ENCODE measurements at places on chromosomes 6 and 20. TPM values are rescaled to one million over a fixed set of nuclear protein-coding genes. Genes with fewer than 3 reads are reported as not detected.

- no peak for DNase-seq
- H3K27me3 ChIP-seq, result no peaks in the 10 kb centered on the region
- H3K36me3 ChIP-seq, result no peaks in the 10 kb centered on the region
- H3K27ac ChIP-seq, result no peak overlapping the region
- no peaks in the 10 kb centered on the region for H3K4me1 ChIP-seq
These were observed 251.6 kb downstream of the PHF3 start for GRCh38 chr6:63887002-63887751.

DNA sequence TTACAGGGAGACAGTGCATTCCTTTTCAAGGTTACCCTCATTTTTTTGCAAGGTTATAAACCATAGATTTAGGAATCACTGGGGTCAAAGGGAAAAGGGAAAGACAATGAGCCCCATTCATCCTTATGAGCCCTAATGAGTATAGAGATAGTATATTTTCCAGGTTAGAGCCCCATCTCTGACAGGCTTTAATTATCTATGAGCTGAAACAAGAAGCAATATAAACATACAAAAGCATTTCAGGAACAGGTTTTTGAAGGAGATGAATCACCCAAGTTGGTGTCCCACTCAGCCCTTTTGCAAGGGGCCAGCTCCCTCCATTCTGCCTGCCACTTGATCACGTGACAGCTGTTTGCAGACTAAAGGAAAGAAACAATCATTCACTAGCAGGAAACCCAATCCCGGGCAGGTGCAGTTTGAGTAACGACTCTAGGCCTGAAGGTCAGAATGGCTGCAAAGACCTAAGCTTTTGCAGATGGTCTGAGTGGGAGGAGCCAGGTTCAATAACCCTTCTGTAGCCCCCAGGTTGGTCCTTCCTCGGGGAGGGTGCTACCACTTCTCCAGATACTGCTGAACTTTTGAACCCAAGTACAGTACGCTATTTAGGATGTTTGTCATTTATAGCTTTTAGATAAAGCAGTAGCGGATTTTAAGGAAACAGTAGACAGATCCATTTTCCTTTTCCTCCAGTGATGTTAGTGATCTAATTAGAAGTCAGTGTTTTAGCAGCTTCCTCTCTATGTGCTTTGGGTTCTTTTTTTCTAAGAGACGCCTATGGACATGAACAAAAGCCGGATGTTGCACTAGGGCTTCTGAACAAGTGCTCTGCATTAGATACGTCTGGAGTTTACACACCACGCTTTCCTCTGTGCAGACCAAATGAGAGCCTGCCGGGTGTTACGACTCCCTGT is 253.2 kb downstream of the SOX4 start:
- DNase-seq, result no peak
- H3K4me3 ChIP-seq, result no peak overlapping the region
- H3K36me3 ChIP-seq, result no peaks in the 10 kb centered on the region
- H3K4me1 ChIP-seq, result peaks cover 26% of the 10 kb centered on the region

DNA sequence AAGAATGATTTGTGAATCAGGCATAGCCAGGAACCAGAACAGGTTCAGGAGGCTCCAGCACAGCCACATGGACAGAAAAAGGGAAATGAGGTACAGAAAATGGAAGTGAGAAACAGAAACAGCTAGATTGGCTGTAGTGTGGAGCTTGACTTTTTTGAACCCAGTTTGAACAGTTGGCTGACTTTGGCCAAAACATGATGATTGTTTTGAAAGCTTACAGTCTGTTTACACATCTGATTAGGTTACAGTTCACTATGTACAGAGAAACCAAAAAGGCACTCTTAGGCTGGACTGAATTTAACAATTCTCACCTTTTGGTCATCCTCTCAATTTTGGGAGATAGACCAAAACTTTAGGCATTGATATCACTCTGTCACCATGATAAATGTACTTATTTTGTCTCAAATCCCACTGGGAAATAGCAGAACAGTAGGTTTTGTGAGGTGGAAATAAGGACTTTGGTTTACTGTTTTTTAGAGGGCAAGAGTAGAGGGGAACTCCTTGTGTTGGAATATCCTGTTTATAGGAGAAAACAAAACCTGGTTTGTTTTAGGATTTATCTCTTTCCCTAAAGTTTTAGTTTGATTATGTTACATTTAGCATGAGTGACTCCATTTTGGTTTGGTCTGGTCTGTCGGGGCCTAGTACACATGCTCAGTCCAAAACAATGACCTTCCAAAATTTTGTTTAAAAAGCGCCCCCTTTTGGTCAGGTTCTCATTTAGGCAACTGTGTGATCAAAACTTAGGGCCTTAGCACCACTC is 123.1 kb downstream of the OLIG3 start:
- H3K4me1 ChIP-seq, result no peaks in the 10 kb centered on the region
- H3K36me3 ChIP-seq, result no peaks in the 10 kb centered on the region
- H3K27me3 ChIP-seq, result no peaks in the 10 kb centered on the region
- DNase-seq, result no peak

GRCh38 chr6:142952614-142953013 is 7.6 kb upstream of the HIVEP2 start:
- no peak overlapping the region for H3K27ac ChIP-seq
- DNase-seq, result no peak
- H3K4me1 ChIP-seq, result no peaks in the 10 kb centered on the region
- no peaks in the 10 kb centered on the region for H3K36me3 ChIP-seq

DNA sequence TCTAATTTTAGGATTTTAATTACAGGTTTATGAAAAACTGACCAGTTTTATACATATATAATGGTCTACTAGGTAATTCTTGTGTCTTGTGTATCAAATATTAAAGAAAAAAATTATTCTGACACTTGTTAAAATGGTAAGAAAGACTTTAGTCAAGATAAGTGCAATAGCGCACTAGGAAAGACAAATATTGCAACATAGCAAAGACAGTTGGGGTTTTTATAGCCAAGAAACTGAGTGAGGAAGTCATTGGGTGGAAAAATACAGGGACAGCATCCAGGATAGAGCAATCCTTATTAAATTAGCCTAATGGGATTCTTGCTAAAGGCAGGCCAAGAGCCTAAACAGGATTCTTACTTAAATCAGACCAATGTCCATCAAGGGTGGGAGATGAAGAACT is 71.1 kb downstream of the ROS1 start:
- no peaks in the 10 kb centered on the region for H3K36me3 ChIP-seq
- H3K27ac ChIP-seq, result no peak overlapping the region
- no peaks in the 10 kb centered on the region for H3K4me1 ChIP-seq
- H3K4me3 ChIP-seq, result no peak overlapping the region

- no peaks in the 10 kb centered on the region for H3K27me3 ChIP-seq
- H3K27ac ChIP-seq, result no peak overlapping the region
- no peak overlapping the region for H3K4me3 ChIP-seq
- no peaks in the 10 kb centered on the region for H3K4me1 ChIP-seq
These were observed 16.6 kb downstream of the POPDC3 start for GRCh38 chr6:105163183-105163582.

DNA sequence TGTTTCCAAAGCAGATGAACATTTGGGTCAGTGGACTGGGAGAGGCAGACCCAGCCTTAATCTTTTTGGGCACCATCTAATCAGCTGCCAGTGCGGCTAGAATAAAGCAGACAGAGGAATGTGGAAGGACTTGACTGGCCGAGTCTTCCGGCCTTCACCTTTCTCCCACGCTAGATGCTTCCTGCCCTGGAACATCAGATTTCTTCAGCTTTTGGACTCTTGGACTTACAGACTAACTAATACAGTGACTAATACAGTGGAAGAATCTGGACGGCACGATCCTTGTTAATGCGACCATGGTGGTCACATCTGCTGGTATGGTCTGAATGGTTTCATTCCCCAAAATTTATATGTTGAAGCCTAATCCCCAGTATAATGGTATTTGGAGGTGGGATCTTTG is 122.6 kb upstream of the NXT1 start:
- H3K36me3 ChIP-seq, result no peaks in the 10 kb centered on the region
- H3K4me1 ChIP-seq, result peaks cover 12% of the 10 kb centered on the region
- no peak overlapping the region for H3K27ac ChIP-seq
- H3K4me3 ChIP-seq, result no peak overlapping the region
- no peaks in the 10 kb centered on the region for H3K27me3 ChIP-seq

- H3K36me3 ChIP-seq, result no peaks in the 10 kb centered on the region
- H3K27me3 ChIP-seq, result no peaks in the 10 kb centered on the region
- no peak overlapping the region for H3K27ac ChIP-seq
- no peaks in the 10 kb centered on the region for H3K4me1 ChIP-seq
- H3K4me3 ChIP-seq, result no peak overlapping the region
These were observed 22.2 kb upstream of the KIAA1586 start for GRCh38 chr6:57024321-57024720.

- no peaks in the 10 kb centered on the region for H3K27me3 ChIP-seq
- no peak overlapping the region for H3K4me3 ChIP-seq
- H3K27ac ChIP-seq, result no peak overlapping the region
- no peak for DNase-seq
These were observed 121.5 kb upstream of the MAN1A1 start for GRCh38 chr6:119470893-119471542.

- no peaks in the 10 kb centered on the region for H3K4me1 ChIP-seq
- no peaks in the 10 kb centered on the region for H3K27me3 ChIP-seq
- DNase-seq, result no peak
- H3K27ac ChIP-seq, result no peak overlapping the region
- H3K36me3 ChIP-seq, result no peaks in the 10 kb centered on the region
These were observed 32.5 kb downstream of the HLA-DPB1 start for GRCh38 chr6:33108307-33108706.

DNA sequence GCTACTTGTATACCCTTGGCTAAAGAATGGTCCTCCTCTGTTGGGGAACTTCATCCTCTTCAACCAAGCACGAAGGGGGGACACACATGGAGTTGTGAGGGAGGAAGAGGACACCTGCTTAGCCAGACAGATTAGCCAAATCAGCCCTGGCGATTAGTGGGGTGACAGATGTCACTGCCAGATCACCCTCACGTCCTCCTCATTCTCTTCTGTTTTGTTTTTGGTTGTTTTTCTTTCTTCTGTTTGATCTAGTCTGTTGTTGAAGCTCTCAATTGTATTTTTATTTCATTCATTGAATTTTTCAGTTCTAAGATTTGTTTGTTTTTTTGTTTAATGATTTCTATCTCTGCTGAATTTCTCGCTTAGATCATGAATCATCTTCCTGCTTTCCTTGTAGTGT is 27.5 kb upstream of the NKX2-4 start:
- no peak overlapping the region for H3K4me3 ChIP-seq
- no peak overlapping the region for H3K27ac ChIP-seq
- no peaks in the 10 kb centered on the region for H3K27me3 ChIP-seq

DNA sequence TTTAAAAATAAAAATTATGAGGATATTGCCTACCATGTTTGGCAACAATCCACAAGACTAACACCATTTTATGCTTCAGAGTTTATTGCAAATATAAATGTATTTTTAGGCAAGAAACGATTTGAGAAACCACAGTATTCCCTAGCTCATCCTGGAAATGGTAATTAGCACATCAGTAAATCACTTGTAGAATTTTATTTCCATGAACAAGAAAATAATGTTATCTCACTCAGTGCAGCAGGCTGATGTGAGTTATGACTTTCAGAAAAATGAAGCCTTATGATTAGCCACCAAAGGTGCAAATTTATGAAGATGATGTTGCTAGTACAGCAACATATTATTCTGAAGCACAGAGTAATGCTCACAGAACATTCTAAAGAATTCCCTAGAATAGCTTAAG is 127.7 kb upstream of the GJE1 start:
- H3K4me3 ChIP-seq, result no peak overlapping the region
- DNase-seq, result no peak
- H3K36me3 ChIP-seq, result no peaks in the 10 kb centered on the region
- H3K4me1 ChIP-seq, result no peaks in the 10 kb centered on the region
- H3K27ac ChIP-seq, result no peak overlapping the region

DNA sequence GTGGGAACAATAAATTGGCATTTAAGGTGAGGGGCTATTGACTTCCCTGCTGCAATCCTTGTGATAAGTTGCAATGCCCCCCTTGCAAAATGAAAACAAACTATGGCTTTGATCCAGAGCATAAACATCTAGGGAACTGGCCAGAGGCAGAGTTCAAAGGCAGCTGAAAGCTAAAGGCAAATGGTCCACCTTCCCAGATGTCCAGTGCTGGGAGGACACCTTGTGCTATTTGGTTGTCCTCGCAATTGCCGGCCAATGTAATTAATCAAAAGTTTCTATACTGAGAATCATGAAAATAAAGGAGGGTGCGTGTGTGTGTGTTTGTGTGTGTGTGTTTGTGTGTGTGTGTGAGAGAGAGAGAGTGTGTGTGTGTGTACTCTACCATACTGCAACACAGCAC is 337.4 kb downstream of the CBLN4 start:
- H3K27me3 ChIP-seq, result no peaks in the 10 kb centered on the region
- H3K4me1 ChIP-seq, result no peaks in the 10 kb centered on the region
- no peak overlapping the region for H3K27ac ChIP-seq

DNA sequence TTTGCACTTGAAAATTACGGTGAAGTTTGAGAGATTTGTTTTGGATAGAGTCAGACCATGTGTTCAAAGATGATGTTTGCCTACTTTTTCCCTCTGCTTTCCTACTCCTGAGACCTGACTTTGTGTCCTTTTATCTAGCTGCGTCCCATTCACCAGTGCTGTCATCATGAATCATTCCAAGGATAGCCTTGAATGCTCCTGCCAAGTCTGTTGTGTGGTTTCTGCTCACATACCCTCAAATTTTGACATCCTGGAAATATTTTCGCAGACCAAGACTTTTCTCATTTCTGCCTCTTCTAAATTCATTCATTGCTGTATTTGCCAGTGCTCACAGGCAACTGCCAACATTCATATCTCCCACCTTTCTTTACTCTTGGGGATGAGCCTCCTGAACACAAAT is 175.9 kb upstream of the SCGN start:
- H3K4me3 ChIP-seq, result no peak overlapping the region
- H3K4me1 ChIP-seq, result no peaks in the 10 kb centered on the region
- H3K27me3 ChIP-seq, result no peaks in the 10 kb centered on the region
- DNase-seq, result no peak
- H3K36me3 ChIP-seq, result no peaks in the 10 kb centered on the region
- H3K27ac ChIP-seq, result no peak overlapping the region

DNA sequence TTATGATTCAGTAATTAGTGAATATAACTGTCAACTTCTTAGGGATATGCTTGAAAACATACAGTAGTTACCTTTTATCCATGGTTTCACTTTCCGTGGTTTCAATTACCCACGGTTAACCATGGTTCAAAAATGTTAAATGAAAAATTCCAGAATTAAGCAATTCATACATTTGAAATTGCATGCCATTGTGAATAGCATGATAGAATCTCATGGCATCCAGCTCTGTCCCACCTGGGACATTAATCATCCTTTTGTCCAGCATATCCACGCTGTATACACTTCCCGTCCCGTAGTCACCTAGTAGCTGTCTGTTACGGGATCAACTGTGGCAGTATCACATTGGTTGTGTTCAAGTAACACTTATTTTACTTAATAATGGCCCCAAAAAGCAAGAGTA is 781.7 kb upstream of the CITED2 start:
- no peaks in the 10 kb centered on the region for H3K4me1 ChIP-seq
- no peak for DNase-seq
- no peak overlapping the region for H3K4me3 ChIP-seq
- H3K27ac ChIP-seq, result no peak overlapping the region
- H3K36me3 ChIP-seq, result no peaks in the 10 kb centered on the region
- no peaks in the 10 kb centered on the region for H3K27me3 ChIP-seq

GRCh38 chr6:118100717-118101116 is 193.7 kb downstream of the SLC35F1 start:
- DNase-seq, result no peak
- H3K4me1 ChIP-seq, result no peaks in the 10 kb centered on the region
- H3K27ac ChIP-seq, result no peak overlapping the region
- no peaks in the 10 kb centered on the region for H3K27me3 ChIP-seq
- no peaks in the 10 kb centered on the region for H3K36me3 ChIP-seq
- H3K4me3 ChIP-seq, result no peak overlapping the region

GINS1 gene
- total RNA-seq, result 1.4 TPM

ATP6V1G2 gene
- 5.0 TPM for total RNA-seq

SF3B5 gene
- total RNA-seq, result 200 TPM

SRSF12 gene
- 0.82 TPM for total RNA-seq

CFAP206 gene
- 0.14 TPM for total RNA-seq

TSBP1 gene
- total RNA-seq, result not detected

OCSTAMP gene
- not detected for total RNA-seq

GLO1 gene
- total RNA-seq, result 98.5 TPM

MPIG6B gene
- total RNA-seq, result not detected

TBC1D20 gene
- 42.9 TPM for total RNA-seq

CRIP3 gene
- not detected for total RNA-seq

CST5 gene
- total RNA-seq, result not detected

Data from sigmoid colon (tissue), 7 donors.